Astrocyte of the spinal cord (primary cell): ENCODE measurements at places on chromosomes 4 and X.

- DNase-seq: no peak
These were observed 2233.4 kb downstream of the ARAP2 start for GRCh38 chr4:34010751-34011519.

DNA sequence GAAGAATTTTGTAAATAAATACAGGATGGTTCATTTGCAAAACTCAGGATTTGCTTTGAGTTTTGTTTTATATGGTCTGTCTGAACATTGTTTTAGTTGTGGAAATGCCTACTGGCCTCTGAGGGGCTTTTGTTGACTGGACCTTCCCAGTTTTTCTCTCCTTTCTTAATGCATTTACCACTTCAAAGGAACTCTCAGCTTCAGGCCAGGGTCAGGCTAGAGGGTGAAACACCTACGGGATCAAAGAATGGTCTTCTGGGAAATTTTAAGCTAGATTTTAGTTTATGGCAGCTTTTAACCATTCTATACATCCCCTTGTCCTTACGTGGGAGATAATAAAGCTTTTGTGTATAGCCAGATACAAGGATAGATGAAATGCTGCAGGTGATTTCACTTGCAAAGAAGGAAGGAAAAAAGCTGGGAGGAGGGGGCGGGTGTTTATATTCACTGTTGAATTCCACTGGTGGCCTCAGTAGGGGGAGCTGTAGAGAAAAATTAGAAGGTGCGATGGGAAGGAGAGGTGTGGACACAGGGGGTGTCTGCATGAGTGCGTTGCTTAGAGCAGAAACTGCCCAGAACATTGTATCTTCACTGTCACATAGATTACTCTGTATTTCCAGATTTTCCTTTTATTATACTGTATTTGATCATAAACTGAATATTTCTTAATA, 151.8 kb downstream of the TSPAN5 start:
- DNase-seq: no peak

- DNase-seq: no peak
These were observed 547.0 kb upstream of the NDST4 start for GRCh38 chr4:115660465-115660864.

DNA sequence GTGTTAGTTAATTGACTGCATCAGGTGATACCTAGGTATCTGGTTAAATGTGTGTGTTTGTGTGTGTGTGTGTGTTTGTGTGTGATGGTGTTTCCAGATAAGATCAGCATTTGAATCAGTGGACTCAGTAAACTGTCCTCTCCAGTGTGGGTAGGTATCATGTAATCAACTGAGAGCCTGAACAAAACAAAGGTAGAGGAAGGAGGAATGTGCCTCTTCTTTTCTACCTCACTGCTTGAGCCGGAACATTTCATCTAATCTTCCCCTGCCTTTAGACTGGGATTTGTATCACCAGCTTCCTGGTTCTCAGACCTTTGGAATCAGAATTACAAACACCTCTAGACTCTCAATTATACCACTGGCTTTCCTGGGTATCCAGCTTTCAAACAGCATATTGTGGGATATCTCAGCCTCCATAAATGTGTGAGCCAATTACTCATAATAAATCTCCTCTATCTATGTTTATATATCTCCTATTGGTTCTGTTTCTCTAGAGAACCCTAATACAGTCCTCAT, 120.5 kb downstream of the TBCK start:
- DNase-seq: no peak

DNA sequence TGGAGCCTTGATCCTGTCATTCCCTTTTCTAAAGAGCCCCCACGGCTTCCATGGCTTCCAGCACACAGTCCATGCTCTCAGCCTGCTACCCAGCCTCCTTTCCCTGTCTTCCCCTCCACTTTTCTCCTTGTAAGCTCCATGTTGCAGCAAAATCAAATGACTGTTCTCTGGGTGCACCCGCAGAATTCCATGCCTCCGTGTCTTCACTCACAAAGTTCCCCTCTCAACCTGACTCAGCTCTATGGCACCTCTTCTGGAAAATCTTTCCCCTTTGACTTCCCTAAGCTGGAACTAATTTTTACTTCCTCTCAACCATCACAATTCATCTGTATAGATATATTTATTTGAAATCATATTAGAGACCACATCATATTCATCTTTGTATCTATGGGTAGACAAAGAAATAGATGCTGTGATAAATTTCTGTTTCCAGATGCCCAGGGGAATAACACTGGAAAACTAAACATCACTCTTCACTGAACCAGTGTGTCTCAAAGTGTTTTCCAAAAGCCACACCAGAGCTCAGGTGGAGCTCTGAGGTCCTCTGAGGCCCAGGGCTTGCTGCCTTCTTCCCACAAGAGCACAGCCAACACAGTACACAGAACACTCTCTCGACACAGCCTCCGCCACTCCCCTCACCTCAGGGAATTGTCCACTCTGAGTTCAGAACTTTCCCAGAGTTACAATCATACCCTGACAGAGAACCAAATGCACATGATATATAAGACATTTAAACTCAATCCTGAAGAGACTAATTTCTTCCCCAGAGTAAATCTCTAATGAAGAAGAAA, 3.3 kb downstream of the SETD7 start:
- peak; percentile 40 for DNase-seq

GRCh38 chr4:57445686-57446085, 335.5 kb upstream of the IGFBP7 start:
- no peak for DNase-seq

DNA sequence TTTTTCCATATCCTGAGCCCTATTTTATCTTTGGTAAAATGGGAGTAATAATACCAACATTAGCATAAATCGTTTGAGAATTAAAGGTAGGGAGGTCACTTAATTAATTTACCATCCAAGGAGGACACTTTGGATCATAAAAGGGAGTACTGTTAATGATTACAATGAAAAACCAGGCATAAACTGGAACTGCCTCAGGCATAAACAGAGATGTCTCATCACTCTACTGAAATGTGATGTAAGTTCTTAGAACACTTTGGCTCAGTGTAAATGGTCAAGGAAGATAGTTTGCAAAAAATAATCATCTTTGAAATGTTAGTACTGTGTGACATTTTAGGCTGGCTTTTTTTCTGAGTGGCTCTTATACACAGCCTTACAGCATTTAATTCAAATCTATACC, 268.7 kb downstream of the SLC39A8 start:
- no peak for DNase-seq

- no peak for DNase-seq
These were observed 42.5 kb downstream of the MAMLD1 start for GRCh38 chrX:150405576-150405975.

GRCh38 chrX:153993079-153993478, 20.5 kb downstream of the TMEM187 start:
- no peak for DNase-seq

DNA sequence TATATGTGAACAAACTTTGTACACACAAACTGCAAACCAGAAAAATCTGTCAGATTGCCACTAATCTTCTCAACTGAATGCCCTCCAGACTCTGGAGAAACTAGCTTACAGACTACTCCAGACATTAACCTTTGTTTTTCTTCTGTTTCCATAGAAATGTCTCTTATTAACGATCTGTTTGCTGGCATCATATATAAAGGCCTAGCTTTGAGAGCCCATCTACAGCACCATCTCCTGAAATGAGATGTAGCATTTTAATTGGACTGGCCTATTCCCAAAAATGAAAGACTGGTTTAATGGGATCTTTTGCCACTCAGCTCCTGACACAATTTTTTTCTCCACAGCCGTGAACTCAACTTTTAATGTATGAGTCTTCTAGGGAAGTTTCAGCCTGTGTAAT, 266.0 kb upstream of the IL1RAPL1 start:
- DNase-seq: no peak

DNA sequence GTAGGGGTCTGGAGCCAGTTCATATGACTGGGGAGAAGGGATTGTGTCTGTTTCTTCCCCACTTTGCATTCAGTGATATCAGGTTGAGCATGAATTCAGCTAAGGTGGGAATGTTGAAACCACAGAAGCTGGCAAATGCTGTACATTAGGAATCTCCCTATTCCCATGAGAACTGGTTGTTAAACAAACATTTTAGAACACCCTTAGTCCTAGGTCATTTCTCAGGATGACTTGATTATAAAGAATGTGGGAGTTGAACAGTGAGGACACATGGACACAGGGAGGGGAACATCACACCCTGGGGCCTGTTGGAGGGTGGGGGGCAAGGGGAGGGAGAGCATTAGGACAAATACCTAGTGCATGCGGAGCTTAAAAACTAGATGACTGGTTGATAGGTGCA, 62.6 kb upstream of the LIMCH1 start:
- no peak for DNase-seq

DNA sequence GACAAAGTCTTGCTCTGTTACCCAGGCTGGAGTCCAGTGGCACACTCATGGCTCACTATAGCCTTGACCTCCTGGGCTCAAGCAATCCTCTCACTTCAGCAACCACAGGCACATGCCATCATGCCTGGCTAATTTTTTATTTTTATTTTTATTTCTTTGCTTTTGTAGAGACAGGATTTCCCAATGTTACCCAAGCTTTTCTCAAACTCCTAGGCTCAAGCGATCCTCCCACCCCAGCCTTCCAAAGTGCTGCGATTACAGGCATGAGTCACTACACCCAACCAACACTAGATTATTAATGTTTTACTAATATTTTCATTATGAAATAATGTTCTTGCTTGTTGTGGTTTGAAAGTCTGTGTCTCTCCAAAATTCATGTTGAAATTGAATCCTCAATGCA, 5.2 kb upstream of the ACTRT1 start:
- no peak for DNase-seq

DNA sequence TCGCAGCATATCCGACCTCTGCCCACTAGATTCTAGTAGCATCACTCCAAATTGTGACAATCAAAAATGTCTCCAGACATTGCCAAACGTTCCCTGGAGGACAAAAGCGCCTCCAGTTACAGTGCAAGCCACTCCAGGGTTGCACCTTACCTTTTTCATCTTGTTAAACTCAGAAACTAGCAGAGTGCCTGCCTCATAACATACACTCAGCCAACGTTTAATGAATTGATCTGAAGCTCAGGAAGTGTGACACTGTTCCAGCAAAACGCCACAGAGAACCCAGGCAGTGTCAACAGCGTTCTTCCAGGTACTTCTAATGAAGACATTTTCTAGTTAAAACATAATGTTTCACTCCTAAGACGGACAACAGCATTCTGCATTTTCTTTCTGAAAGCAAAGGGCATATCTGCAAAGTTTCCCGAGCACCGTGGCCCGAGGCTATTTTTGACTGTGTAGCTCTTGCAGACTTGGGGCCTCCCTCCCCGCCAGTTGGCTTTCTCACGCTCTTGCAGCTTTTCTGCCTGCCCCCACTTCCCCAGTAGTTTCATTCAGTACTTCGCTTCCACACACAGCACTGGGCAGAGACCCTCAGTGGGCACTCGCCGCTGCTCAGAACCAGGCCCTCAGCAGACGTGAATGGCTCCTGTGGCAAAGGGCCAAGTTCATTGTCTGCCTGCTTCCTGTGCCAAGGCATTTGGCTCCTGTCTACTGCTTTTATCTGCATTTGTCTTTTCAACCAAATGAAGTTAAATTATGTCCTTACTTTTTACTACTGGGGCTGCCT, 133.4 kb upstream of the TTC29 start:
- DNase-seq: no peak

DNA sequence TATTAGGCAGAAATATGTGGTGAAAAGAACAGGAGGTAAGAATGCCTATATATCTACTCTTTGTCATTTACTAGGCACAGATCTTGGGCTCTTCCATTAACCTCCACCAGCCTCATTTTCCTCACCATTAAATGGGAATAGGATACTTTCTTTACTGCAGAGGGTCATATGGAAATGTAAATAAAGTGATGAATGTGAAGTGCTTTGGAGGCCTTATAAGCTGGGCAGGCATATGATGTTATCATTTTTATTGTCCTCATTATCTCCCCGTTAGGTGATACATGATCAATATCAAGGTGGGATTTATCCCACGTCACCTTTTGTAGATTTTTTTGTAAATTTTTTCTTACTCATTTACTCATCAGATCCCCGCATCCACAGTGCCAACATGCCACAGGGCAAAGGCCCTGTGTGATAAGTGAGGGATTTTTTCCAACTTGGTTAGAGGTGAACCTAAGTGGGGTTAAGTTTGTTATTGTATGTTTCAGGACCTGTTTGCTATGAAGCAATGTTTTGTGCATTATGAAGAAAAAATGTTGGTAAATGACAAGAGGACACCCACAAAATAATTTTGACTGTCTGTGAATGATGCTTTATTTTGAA, 107.8 kb downstream of the SLC4A4 start:
- no peak for DNase-seq

- no peak for DNase-seq
These were observed 2.4 kb upstream of the MBNL3 start for GRCh38 chrX:132491191-132491590.

DNA sequence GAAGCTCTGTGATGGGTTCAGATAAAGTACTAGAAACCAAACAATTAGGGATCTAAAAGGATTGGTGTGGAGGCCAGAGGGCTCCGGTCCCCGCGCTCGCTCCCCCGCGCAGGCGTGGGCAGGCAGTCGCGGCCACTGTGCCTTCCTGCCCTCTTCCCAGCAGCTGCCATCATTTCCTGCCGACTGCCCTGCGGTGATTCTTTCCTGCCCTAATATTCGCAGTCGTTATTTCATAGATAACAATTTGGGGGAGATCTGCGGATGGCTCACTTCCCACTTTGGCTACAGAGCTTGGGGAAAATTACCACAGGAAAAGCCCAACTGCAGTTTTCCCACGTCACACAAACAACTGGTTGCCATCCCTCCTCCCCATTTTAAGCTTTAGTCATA, 2.2 kb downstream of the GRIA2 start:
- no peak for DNase-seq

GRCh38 chr4:113285501-113285900, 236.0 kb downstream of the ANK2 start:
- no peak for DNase-seq

GRCh38 chr4:47118192-47118929, 87.0 kb downstream of the GABRB1 start:
- no peak for DNase-seq

- peak; percentile 88 for DNase-seq
These were observed 16.2 kb downstream of the SH3RF1 start for GRCh38 chr4:169254546-169254983.

GRCh38 chr4:89305712-89306437, 1.7 kb downstream of the GPRIN3 start:
- peak; percentile 11 for DNase-seq

GRCh38 chr4:121788896-121789295, 12.2 kb upstream of the EXOSC9 start:
- no peak for DNase-seq

DNA sequence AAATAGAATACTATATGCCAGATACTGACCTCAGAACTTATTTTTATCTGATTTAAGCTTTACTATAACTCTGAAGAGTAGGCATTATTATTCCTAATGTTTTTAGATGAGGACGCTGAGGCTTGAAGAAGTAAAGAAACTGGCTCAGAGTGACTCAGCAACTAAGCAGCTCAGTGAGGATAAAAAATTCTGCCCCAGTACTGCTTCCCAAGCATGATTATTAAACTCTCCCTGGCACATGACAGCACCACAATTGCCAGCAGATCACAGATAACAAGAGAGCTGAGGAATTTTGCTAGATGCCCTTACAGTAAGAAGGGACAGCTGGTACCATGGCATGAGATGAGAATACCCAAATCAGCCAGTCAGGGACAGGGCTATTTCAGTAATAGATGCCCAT, 219.4 kb downstream of the NKX6-1 start:
- no peak for DNase-seq
